ENCODE measurements at places on chromosomes 16 and 17. TPM values are rescaled to one million over a fixed set of nuclear protein-coding genes. Genes with fewer than 3 reads are reported as not detected.

Gene COPZ2
- 8.7 TPM for total RNA-seq

Gene GNGT2
- 1.3 TPM for total RNA-seq

GRCh38 chr16:71912534-71913275 is 17.4 kb downstream of the IST1 start:
- DNase-seq, result no peak

- no peak for DNase-seq
Measured at GRCh38 chr17:38864636-38865398, 5.0 kb upstream of the LASP1 start.

Gene TSPOAP1
- total RNA-seq, result 7.9 TPM

DNA sequence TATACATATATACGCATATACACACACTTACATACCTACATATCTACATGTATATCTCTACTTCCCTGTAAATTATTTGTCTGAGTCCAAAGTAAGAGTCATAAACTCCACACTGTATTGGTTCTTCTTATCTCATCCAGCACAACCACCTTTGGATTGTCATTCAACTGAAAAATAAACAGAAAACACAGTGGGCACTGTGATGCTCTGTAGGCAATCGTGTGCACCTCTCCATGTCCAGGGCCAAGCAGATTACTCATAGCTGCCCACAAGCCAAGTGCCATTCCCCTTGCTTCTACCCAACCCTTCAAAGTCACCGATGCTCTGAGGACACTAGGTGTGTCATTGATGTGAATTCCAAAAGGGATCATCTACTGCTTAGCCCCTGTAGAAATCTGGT is 12.9 kb upstream of the TEKT3 start:
- DNase-seq, result peak; percentile 61

GRCh38 chr16:27500801-27501200 is 48.9 kb downstream of the GTF3C1 start:
- no peak for DNase-seq

DNA sequence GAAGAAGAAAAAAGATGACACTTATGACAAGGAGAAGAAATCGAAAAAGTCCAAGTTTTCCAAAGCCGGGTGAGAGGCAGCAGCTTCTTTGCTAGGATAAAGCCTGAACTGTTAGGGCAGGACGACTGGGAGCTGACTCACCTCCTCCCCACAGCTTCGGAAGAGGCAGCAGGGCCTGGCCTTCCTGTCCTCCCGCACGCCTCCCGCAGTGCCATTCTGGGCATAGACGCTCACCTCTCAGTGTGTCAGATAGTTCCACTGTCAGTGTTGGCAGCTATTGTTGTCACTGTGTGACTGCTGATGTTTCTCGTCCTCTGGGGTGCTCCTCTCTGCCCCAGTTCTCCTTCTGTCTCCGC is 12.6 kb downstream of the UBN1 start:
- no peak for DNase-seq

All from left colon (tissue), 2 donors.